ENCODE measurements at places on chromosomes 7 and 10. TPM values are rescaled to one million over a fixed set of nuclear protein-coding genes. Genes with fewer than 3 reads are reported as not detected.

DNA sequence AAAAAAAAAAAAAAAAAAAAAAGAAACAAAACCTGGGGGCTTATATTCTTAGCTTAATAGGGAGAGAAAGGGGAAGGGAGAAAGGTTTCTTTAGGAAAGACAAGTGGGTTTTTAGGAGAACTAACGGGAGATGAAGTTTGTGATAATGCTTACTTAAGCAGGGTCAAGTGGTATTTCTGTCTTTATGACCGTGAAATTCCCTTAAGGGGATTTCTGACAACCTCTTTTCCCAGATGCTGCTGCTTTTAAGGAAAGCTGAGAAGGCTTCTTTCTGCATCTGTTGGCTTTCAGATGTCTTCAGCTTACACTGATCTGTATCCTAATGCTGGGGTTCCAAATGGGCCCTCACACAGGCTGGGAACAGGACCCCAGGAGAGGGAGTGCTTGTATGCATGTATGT lies 42.6 kb downstream of the ADAMTS14 start:
- DNase-seq = no peak

DNA sequence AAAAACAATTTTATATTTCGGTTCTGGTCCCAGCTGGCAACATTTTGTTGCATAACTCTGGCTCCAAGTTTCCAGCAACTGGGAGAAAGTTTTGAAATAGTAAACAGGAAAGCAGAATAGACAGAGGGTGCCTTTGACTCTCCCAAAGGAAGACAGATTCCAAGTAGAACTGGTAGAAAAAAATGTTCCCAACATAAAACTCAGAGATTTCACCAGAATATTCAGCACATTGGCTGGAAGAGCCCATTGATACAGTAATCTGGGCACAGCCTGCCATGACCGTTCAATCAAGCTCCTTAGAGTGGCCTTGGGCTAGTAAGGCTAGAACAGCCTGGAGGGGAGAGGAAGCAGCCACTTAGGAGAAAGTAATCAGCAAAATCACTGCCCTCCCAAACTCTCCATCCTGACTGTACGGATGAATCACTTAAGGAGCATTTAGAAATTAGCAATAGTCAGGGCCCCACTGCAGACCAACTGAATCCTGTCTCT lies 120.4 kb downstream of the CUBN start:
- DNase-seq = no peak

ITGB8 gene
- polyA plus RNA-seq = 5.2 TPM

GRCh38 chr10:100873827-100874326 lies 38.9 kb upstream of the SLF2 start:
- no peak for DNase-seq

GRCh38 chr10:81136261-81136660 lies 598.6 kb downstream of the SH2D4B start:
- DNase-seq = no peak

PRPS1L1 gene
- polyA plus RNA-seq = not detected

SSC4D gene
- 0.85 TPM for polyA plus RNA-seq

TRIM73 gene
- 5.2 TPM for polyA plus RNA-seq

NPFFR1 gene
- 0.09 TPM for polyA plus RNA-seq

All from hindlimb muscle (tissue), 1 donor.